GM04503 (cell line): ENCODE measurements at places on chromosomes 16 and 17.
A peak's percentile ranks its signal among the peaks of the same experiment; 100 is the strongest.

DNA sequence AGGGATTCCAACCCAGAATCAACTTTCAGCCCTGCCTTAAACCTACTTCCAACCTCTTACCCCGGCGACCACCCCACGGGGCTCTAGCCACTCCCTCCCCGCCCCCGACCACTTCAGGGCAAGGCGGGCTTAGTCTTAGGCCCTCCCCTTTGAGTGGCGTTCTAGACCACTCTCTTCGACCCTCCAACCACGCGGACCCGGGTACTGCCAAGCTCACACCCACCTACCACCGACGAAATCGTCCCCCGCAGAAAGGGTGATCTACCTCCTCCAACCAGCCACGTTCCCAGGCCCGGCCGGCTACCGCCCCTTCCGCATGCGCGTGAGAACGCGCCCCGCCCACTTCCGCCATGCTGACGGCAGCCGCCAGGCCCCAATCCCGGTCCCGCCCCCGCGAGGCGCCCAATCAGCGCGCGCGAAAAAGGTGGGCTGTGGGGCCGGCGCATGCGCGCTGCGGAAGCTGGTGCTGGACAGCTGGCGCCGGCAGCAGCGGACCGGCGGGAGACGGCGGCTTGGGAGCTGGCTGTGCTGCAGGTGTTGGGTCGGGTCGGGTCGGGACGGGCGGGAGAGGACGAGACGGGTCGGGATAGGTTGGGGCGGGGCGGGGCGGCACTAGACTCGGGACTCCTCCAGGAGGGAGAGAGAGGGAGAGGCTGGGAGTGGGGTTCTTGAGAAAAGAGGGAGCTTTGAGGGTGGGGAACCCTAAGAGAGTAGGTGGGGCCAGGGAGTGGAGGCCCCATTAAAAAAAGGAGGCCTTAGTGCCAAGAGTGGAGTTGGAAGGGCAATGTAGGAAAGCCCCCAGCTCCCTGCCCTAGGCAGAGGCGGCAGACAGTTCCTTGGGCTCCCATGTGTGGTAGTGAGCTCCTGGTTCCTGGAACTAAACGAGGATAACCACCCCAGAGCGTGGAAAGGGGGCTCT is at the start of gene NAT9:
Gene NAT9, minus strand, starts transcription at position 302 of the 919 bp plus-strand sequence. CDS start 647 bp downstream, outside the sequence.
- peak; percentile 57 for DNase-seq

GRCh38 chr16:90020260-90020837 is 1.1 kb upstream of the DBNDD1 start:
- no peak for DNase-seq

DNA sequence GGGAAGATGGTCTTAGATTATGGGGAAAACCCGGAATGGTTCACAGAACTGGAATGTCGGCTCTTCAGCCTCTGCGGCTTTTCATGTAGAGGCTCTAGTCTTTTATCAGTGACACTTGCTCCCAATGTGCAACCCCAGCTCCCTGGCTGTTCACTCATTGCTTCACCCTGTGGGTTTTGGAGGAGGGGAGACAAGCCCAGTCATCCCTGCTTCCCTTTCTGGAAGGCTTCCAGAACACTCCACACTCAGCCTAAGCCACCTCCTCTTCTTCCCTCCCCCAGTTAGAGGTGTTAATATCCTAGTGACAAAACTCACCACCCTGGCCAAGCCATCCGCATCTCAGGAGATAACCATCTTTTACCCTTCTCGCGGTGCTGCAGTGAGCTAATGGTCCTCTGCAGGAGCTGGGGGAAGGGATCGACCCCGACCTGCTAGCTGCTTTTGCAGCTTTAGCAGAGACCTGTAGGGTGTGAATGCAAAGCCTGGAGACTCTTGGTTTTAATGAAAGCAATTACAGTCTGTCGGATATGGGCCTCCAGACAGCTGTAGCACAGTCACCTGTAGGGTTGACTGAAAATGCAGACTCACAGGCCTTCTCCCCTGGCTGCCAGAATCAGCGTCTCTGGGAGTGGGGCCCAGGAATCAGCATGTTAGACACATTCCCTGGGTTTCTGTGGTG is 24.3 kb upstream of the LASP1NB start:
- peak; percentile 90 for DNase-seq

GRCh38 chr17:80573701-80574100 is 29.1 kb downstream of the RPTOR start:
- DNase-seq, result no peak

- no peak for DNase-seq
These were observed 141.5 kb upstream of the PLCG2 start for GRCh38 chr16:81637336-81638235.

DNA sequence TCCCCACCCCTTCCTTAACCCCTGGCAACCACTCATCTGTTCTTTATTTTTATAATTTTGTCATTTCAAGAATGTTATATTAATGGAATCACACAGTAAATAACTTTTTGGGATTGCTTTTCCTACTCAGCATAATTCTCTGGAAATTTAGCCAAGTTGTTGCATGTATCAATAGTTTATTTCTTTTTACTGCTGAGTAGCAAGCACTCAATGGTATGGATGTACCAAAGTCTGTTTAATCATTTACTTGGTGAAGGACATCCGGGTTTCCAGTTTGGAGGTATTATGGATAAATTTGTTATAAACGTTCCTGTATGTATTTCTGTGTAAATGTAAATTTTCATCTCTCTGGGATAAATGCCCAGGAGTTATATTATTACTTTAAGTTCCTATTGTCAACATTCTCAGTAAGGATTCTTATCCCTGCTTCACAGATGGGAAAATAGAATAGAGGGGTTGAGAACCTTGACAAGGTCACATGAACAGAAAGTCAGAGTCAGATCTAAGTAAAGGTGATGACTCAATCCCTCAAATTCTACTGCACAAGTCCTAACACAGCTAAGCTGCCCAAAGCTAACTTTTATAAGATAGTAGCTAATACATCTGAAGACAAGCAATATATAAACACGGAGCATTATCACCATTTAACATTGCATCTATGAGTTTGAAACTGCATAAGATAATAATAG is 62.4 kb upstream of the MTMR4 start:
- DNase-seq, result no peak

GRCh38 chr17:43757171-43757660 is 1.4 kb downstream of the SOST start:
- no peak for DNase-seq
